Mammary epithelial cell (primary cell): ENCODE measurements at places on chromosomes 3 and 15.
A peak's percentile ranks its signal among the peaks of the same experiment; 100 is the strongest.

DNA sequence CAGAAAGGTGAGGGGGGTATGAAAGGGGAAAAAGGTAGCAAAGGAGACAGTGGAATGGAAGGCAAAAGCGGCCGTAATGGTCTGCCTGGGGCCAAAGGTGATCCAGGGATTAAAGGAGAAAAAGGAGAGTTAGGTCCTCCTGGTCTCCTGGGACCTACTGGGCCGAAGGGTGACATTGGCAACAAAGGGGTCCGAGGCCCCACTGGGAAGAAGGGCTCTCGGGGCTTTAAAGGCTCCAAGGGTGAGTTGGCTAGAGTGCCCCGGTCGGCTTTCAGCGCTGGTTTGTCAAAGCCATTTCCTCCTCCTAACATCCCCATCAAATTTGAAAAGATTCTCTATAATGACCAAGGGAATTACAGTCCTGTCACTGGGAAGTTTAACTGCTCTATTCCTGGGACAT lies 6.7 kb downstream of the OTOL1 start:
- DNase-seq = no peak

DNA sequence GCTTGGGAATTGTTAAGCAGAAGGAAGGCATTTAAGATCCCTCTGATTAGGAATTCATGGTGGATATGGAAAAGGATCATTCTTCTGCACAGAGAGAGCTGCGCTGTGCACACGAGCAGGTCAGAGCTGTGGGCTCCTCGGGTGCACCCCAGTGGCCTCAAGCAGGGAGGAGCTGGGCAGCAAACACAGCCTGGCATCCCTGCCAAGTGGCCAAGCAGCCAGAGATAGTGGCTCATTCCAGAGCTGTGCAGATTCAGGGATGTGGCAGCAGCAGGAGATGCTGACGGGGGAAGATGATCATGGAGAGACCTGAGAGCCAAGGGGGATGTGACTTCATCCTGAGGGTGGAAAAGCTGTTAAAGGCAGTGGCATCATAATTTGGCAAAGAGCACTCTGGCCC lies 55.9 kb downstream of the LRRK1 start:
- no peak for DNase-seq

- DNase-seq = no peak
Observed at GRCh38 chr15:94844538-94845389, 613.4 kb downstream of the MCTP2 start.

- no peak for DNase-seq
Observed at GRCh38 chr15:100926258-100926657, 7.1 kb downstream of the LRRK1 start.

DNA sequence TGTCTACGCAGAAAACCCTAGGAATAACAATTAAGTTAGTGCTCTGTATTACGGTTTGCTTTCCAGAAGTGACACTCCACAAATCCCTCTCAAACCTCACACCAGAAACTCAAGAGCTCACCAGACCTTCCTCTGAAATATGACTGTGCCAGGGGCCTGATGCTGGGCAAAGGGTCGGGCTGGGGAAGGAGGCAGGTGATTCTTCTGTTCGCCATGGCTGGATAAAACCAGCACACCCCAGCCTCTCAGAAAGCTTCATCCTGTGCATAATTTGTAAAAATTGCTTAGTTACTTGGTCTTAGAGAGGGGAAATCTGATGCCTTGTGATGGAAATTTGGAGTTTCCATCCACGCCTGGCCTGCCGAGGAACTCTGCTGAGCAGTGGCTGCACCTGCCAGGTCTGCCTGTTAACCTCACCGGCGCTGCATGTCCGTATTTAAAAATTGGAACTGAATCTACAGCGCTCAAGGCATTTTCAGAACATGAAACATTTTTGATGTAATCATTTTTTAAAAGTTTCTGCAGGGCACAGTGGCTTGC lies 22.7 kb upstream of the ATP1B3 start:
- DNase-seq = no peak

- no peak for DNase-seq
Observed at GRCh38 chr3:104846270-104846669, 520.4 kb upstream of the ALCAM start.

GRCh38 chr15:84715441-84716035 lies 401 bp downstream of the SEC11A start:
- peak; percentile 65 for DNase-seq

GRCh38 chr15:51284871-51285270 lies 53.5 kb downstream of the CYP19A1 start:
- no peak for DNase-seq
